ENCODE measurements at places on chromosomes 2 and 18. TPM values are rescaled to one million over a fixed set of nuclear protein-coding genes. Genes with fewer than 3 reads are reported as not detected.

DNA sequence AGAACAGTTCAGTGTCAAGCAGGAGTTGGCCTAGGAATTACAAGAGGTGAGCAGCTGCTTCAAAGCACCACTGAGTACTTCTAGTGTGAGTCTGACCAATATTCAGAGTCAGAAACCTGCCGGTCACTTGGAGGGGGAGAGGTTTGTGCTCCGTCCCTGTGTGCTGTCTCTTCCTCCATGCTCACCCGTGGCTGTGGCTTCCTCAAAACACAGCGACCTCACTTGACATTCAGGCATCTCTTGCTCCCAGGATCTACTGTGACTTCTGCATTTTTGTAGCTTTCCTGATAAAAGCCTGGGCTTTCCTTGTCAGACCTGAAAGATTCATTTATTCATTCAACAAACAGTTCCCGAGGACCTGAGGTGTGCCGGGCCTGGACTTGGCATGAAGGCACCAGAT lies 32.9 kb downstream of the TPRKB start:
- DNase-seq, result no peak

Gene TMEM182
- total RNA-seq, result 4.1 TPM

DNA sequence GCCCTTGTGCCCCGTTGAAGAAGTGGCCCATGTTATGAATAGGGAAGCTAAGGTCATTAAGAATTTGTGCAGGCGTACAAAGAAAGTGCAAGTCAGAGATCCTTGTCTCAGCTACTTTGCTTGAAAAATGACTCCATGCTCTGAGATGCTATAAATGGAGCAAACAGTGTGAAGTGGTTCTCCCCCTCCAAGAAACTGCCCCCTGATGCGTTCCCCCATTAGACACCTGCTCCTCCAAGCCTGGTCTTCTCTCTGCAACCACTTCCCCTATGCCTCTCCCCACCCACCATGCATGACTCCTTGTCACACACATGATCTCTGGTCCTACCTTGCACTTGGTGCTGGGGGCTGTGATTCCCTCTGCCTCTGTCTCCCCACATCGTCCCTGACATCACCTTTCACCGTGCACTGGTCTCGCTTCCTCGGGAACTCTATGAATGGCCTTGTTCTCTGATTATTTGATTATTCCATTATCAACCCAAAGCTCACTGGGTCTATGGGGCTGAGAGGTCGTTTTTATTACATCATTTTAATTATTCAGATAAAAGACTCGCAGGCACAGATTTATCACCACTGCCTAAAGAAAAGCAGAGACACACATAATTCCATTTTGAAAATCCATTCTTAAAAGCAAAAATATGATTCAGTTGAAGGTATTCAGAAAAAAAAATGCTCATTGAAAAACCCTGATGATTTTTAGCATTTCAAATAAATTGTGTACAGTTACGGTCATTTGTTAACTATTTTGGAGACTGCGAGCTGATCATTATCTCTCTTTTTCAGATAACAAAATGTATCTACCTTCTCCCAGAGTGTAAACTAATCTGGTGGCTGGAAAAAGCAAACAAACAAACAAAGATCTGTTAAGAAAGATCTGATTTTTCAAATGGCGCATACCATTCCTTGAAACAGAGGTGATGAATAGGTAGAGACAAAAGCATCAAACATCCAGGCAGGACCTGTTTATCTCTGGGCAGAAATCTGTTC lies 294.9 kb downstream of the SOX11 start:
- no peak for DNase-seq

GRCh38 chr18:67432806-67433205 lies 83.7 kb downstream of the DSEL start:
- DNase-seq, result no peak

Gene CDH19
- total RNA-seq, result not detected

DNA sequence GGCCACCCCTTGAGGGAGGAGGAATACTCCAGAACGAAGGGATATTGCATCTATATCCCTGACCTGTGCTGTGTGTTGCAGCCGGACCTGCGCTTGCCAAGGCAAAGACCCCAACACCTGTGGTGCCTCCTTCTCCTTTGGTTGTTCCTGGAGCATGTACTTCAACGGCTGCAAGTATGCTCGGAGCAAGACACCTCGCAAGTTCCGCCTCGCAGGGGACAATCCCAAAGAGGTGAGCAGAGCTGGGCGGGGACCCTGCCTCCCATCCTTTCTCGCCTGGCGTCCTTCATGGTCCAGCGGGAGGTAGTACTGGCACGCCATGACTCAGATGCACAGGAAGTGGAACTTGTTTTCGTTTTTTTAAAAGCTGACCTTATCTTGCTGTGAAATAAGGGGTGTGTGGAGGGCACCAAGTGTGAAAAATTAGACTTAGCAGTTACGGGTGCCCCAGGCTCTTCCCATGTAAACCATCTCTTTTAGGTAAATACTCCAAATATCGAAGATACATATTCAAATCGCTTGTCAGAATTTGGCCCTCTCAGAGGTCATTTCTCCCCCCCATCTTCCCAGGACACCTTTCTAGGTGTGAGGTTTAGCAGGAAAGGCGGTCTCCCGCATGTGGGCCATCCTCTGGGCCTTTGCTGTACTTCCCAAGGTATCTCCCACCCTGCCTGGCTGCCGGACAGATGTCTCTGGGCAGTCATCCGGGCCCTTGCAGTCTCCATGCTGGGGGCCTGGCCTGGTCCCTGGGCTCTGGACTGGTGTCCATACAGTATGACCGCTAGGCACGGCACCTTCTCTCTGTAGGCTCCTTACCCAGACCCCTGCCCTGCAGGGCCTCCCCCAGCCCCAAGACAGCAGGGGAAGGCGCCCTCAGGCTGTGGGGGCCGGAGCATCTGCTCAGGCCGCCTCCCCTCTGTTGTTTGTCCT lies 57.6 kb downstream of the BOLA3 start:
- no peak for DNase-seq

Gene IRS1
- 6.9 TPM for total RNA-seq

DNA sequence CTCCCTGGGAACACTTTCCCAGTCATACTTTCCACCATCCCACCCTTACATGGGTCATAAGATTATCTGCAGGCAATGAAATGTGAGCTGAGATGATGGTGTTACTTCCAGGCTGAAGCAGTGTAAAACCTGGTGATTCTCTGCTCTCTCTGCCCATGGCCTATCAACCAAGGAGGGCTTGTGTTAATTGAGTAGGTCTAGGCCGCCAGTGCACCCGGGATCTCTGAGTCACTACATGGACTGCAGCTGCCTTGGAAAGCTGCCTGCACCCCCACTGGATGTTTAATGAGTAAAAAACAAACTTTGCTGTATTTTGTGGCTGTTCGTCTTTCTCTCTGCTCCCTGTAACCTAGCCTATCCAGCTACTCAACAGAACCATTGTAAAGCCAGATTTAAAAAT lies 451.7 kb upstream of the SMIM21 start:
- DNase-seq, result no peak

GRCh38 chr18:34221971-34222306 lies 2.8 kb downstream of the NOL4 start:
- no peak for DNase-seq

- no peak for DNase-seq
Measured at GRCh38 chr2:446303-446874, 158.5 kb upstream of the ALKAL2 start.

Gene TPO
- total RNA-seq, result 0.22 TPM

DNA sequence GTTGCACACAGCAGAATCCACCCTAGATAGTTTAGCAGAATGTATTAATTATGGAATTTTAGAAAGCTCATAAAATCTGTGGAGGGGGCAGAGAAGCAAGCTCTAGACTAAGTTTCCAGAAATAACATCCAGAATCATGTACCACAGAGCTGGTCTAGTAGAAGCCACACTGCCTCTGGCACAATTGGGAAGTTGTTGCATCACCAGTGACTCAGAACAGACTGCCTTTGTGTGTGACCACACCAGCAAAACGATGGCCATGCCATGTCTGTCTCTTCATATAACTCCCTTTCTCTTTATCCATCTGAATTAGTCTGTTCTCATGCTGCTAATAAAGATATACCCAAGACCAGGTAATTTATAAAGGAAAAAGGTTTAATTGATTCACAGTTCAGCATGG lies 158.9 kb downstream of the CCDC148 start:
- no peak for DNase-seq

Gene CHRND
- not detected for total RNA-seq

DNA sequence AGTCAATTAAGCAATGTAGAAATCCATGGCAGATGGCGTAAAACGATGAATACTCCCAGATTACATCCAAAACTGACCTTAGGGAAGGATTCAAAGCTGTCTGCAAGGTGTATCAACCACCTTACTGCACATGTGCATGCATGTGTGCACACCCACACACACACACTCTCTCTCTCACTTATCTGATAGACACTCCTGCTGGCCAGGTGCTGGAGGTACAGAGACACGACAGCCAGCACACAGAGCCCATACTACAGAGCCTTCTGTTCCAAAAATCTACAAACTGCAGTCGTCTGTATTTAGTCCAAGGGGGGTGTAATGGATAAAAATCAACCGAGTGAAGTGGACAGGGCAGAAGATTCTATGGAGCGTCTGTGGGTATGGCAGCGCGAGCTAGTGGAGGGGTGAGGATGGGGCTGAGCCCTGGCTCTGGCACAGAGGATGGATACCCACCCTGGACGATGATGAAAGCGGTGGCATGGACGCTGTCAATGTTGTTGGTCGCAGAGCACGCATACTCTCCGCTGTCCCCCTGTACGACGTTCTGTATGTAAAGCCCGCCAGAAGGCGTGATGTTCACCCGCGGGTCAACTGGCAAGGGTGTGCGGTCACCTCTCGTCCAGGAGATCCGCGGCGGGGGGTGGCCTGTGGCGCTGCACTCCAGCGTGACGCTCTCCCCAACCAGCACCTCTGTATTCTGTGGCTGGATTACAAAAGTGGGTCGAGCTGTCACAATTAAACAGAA lies 78.4 kb downstream of the PXDN start:
- DNase-seq, result no peak

Gene PTCD3
- total RNA-seq, result 141 TPM
